CD4-positive, alpha-beta T cell treated with Interleukin-12 subunit alpha and Interleukin-12 subunit beta, for 1 hour (primary cell): ENCODE measurements at places on chromosomes 7 and 10.

- DNase-seq, result no peak
Observed at GRCh38 chr10:43038783-43039623, 37.9 kb upstream of the RET start.

DNA sequence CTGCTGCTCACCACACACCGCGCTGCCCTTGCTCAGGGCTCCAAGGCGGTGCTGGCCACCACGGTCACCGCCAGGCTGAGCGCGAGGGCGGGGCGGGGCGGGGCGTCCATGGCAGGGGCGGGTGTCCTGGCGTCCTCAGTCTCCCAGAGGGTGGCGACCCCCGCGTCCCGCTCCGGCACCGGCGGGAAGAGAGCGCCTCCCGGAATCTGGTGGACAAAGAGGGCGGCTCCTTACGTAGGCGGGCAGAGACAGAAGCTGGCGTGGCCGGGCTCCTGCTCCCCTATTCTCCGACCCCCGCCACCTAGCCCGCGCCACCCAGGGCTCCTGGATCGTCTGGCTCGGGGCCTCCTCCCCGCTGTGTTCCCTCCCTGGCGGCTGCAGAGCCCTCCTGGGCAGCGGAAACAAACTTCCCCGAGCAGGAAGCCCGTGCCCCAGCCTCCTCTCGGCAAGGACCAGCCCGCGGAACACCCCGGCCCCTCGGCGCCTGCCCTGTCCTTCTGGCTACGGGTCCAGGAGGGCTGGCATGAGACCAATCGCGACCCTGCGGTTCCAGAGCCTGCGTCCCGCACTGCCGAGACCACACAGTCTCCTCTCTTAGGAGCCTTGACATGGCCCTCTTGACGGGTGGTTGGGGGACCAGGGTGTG lies 133.8 kb upstream of the ZNF92 start:
- no peak for DNase-seq

- no peak for DNase-seq
Observed at GRCh38 chr7:7014827-7015595, 167.3 kb upstream of the C1GALT1 start.

DNA sequence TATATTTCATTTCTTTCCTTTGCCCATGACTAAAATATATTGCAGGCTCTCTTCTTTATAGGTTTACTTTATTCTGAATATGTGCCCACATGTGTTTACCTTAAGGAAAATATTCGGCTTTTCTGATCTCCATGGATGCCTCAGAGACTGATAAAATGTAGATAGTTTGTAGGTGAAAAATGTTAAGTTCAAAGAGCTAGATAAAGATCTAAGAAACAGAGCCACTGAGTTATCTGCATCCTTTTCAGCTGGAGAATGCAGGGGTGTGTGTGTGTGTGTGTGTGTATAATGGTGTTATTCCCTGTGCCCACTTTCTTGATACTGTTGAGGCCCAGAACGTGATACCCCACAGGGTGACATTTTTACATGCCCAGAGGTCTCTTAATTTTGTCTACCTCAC lies 150.8 kb downstream of the LRRC4 start:
- no peak for DNase-seq

GRCh38 chr7:18086165-18087025 lies 58.7 kb upstream of the PRPS1L1 start:
- DNase-seq, result no peak

DNA sequence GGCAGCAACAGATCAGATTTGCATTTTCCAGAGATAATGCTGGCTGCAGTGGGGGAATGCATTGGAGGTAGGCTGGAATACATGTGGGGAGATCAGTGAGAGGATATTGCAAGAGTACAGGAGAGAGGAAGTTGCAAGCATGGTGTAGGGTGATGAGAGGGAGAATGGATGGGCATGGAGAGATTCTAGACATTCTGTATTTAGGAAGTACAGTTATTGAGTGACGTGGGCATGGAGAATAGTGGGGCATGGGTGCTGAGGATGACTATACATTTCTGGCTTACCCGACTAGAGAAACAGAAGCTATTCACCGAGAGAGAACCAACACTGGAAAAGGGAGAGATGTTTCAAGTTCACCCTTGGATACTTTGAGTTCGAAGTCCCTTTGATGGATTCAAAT lies 116.9 kb upstream of the SVIL start:
- no peak for DNase-seq

GRCh38 chr10:60536529-60537114 lies 146.9 kb upstream of the ANK3 start:
- no peak for DNase-seq

DNA sequence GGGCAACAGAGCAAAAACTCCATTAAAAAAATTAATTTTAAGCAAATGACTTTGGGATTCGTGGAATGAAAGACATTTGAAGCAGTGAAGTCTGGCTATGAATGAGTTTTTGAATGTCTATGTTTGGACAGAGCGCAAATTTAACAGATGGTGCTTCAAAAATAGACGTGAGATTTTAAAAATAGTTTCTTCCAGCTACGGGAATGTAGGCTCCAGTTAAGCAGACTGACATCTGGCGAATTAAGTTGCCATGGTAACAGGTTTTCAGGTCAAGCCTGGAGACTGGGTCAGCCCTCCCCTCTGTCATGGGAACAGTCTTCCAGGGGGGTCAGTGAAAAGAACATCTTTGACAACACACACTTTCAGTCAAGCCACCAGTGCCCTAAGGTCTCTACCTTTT lies 62.0 kb downstream of the MYOF start:
- DNase-seq, result no peak

GRCh38 chr10:72094574-72094973 lies 6.2 kb upstream of the SPOCK2 start:
- no peak for DNase-seq

DNA sequence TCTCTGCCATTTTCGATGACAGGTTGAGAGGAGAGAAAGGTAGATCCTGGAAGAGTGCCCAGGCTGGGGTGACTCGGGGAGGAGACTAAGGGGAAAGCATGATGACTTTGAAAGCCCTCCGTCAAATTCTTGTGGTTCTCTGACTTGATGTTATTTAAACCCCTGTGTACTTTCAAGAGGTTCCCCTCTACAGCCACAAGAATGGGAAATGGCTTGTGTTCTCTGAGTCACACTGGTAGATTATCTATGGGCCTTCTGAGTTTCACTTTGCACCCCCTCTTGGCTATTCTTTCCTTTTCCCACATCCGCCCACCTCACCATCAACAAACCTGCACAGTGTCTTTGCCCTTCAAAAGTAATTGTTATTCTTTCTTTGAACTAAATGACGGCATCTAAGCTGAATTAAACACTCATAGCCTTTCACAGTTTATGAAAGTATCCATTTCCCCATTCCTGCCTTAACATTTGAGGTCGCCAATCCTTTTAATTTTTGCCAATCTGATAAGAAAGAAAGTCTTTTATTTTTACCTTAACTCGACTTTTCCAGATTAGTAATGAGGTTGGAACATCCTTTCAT lies 24.1 kb downstream of the PRF1 start:
- peak; percentile 56 for DNase-seq

DNA sequence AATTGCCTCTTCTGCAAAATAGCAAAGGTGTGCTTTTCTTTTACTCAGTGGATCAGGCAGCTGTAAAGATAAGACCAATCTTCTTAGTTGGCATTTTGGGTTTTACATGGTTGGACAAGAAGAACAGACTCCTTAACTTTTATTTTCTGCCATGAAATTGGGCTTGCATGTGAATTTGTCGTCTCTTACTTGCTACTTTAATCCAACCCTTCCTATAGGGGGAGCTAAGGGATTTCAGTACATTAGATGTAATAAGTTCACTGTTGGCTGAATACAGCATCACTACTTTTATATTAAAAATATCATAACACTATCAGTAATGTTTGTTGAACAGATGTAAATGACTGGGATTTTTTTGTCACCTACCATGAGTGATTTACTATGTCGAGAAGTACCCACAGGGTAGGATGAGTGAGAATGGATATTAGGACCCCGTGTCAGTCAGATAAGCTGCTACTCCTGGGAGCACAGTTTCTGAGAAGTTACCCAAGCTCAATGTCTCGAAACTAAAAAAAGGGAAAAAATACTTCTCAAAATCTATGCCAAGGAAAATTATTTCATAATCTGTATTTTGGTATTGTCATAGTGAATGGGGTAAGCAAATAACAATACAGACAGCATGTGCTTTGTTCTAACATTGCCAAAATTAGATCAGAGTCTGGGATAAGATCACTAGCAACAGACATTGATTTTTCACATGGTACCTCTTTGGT lies 127.4 kb upstream of the AGR3 start:
- peak; percentile 47 for DNase-seq

DNA sequence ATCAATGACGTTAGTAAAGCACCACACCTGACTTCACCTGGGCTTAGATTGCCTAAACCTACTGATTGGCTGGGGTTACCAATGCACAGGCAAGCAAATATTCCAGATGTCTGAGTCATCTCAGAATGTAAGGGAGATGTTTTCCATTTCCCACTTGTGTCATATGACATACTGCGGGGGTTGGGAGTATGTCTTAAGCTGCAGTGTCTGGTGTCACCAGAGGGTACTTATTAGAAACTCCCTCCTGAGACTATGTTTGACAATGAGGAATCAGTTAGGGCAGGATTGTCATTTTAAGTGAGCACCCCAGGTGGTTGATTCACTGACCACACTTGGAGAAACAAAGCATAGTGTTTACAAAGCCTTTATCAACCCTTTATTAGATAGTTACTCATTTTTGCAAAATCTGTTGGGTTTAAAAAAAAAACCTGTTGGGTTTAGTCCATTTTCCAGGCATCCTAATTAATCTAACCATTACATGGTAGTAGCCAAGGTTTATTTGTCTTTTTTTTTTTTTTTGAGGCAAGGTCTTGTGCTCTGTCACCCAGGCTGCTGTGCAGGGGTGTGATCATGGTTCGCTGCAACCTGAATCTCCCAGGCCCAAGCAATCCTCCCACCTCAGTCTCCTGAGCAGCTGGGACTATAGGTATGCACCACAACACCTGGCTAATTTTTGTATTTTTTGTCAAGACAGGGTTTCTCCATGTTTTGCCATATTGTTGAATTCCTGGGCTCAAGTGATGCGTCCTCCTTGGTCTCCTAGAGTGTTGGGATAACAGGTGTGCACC lies 72.5 kb downstream of the CDK6 start:
- DNase-seq, result no peak

DNA sequence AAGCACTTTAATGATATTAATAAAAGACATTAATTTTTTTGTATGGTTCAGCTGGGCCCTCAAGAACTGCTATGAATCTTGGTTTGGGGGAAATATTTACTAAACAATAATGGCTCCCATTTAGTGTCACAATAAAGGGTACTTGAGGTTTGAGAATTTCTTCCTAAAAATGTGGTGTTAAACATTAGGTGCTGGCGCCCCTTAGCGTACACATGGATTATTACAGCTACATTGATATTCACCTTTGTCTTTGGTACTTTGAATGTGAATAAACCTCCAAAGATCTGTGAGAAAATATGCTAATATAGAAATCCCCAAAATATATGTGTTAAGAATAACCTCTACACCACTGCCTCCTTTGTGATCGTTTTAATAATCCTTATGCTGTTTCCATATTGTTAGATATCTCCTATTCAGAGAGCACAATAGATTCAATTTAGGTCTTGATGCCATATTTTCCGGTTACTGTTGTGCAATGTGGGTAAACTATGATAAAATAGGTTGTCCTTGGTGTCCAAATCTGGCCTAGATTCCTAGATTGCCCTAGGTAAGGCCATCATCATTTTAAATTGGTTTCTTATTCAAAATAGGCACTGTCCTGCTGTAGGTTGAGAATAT lies 161.8 kb upstream of the CACNA2D1 start:
- no peak for DNase-seq

- DNase-seq, result no peak
Observed at GRCh38 chr7:17279061-17279460, 19.4 kb upstream of the AHR start.

DNA sequence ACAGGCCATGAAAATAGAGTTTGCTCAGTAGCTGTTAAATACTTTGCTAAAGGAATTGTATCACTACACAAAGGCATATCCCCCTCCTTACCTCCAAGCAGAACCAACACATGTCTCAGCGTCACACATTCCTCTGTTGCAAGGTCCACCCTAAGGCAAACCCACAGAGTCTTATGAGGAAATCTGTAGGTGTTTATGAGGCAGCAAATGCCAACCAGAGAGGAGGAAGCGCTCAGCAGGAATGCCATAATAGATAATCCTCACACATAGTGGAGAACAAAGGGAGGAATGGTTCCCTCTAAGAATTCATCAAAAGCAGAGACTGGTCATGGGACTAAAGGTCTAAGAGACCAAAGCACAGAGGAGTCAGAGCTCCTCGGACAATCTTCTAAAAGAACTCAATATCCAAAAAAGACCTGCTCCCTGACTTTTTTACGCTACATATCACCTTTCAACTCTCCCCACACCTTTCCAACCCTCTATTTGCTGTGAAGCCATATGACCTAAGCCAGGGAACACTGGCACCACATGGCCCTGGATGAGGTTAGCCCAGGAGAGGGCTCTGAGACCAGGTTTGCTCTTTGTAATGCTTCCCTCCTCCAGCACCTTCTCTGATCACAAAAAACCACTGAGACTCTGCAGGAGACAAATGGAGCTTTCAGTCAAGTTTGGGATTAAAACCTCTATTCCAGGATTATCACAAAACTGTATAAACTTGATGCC lies 7.3 kb downstream of the SLC25A13 start:
- DNase-seq, result no peak

GRCh38 chr7:108045154-108045553 lies 42.2 kb upstream of the LAMB1 start:
- no peak for DNase-seq

- no peak for DNase-seq
Observed at GRCh38 chr7:111835066-111835465, 272.8 kb upstream of the IMMP2L start.

GRCh38 chr7:80530136-80530535 lies 18.3 kb upstream of the GNAT3 start:
- no peak for DNase-seq

- DNase-seq, result peak; percentile 48
Observed at GRCh38 chr7:112449353-112449752, 907 bp upstream of the IFRD1 start.

DNA sequence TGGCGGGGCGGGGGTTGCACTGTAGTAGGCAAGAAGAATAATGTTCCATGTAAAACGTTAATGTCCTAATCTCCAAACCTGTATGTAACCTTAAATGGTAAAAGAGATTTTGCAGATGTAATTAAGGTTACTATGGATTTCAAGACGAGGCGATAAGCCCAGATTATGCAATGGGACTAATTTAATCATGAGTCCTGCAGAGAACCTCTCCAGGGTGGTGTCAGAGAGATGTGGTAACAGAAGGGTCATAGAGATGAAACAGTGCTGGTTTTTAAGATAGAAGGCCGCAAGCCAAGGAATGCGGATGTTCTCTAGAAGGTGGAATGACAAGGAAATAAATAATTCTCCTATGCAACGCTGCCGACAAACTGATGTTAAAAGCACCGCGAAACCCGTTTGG lies 57.1 kb downstream of the UBE3C start:
- DNase-seq, result no peak

DNA sequence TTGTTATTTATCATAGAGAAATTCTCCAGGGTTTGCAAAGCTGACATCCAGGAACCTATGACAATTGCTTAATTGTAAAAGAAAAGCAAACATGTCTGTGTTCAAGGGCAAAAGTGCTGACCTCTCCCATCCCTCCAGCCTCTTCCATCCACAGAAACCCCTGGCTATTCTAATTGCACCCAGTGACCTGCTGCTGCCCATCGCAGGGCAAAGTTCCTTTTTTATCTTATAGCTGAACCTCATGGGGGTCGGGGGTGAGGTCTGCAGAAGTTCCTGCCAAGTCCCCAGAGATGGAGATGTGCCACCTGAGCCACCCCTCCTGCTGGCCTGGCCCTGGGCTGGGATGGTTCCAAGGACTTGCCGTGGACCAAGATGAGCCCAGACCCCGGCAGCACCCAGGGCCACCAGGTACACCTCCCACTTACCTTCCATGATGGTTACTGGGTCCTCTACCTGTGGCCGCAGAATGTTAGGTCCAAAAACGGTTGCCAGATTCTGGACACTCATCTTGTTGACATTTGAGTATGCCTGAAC lies 146.5 kb downstream of the MAPK8 start:
- no peak for DNase-seq
